ENCODE measurements at places on chromosomes 6 and 20.

- no peak for DNase-seq
Measured at GRCh38 chr6:162864911-162865310, 137.1 kb downstream of the PACRG start.

- DNase-seq = no peak
Measured at GRCh38 chr6:157768304-157768703, 54.7 kb upstream of the SNX9 start.

DNA sequence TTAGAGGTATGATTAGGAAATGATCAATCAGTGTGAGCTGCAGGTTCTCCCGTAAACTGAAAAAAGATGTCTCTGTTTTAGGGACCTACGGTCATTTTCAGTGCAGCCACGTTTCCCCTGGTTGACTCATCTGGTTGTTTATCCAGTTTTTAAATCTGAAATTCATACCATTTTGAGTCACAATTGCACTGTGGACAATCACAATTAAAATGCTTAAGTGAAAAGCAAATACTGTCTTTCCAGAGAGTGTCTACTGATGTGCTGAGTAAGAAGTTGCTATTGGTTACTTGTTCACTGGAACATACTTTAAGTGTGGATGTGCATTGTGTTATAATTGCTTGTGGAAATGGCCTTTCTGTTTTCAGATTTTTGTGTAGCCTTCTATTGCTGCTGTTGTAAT is 305.1 kb upstream of the SASH1 start:
- no peak for DNase-seq

DNA sequence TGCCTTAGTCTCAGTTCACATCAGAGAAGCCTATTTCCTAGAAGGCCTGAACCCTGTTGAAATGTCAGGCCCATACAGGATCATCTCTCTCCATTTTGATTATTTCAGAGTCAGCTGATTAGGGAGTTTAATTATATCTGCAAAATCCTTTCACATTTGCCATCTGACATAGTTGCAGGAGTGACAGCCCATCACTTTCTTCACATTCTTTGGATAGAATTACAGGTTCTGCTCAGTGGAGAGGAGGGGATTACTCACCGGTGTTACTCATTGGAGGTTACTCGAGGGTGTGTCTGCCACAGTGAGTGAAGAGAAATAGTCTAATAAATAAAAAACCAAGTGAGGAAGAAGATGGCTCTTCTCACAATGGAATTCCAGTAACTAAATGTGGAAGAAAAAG is 216.8 kb downstream of the TMEM242 start:
- no peak for DNase-seq

DNA sequence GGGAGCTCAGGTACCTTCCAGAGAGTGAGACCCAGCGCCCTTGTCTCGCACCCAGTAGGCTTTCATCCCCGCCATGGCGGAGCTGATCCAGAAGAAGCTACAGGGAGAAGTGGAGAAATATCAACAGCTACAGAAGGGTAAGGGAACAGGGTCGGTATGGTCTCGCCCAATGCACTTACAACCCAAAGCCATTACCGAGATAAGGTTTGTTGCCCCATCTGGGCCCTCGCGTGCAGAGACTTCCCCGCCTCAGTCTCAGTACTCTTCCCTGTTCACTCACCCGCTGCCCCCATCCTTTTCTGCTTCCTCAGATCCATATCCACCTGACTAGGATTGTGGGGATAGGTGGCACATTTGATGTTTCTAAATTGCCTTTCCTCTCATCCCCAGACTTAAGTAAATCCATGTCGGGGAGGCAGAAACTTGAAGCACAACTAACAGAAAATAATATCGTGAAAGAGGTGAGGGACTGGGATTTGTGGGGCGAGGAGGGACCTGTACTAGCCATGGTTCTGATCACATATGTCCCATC is 449 bp downstream of the PFDN6 start:
- DNase-seq = no peak

- no peak for DNase-seq
Measured at GRCh38 chr6:25369433-25370177, 90.4 kb downstream of the CARMIL1 start.

GRCh38 chr6:656460-657252 is at the start of gene HUS1B:
HUS1B (minus strand) TSS chr6:657100; CDS start chr6:656944, 156 bp downstream.
- DNase-seq = no peak

DNA sequence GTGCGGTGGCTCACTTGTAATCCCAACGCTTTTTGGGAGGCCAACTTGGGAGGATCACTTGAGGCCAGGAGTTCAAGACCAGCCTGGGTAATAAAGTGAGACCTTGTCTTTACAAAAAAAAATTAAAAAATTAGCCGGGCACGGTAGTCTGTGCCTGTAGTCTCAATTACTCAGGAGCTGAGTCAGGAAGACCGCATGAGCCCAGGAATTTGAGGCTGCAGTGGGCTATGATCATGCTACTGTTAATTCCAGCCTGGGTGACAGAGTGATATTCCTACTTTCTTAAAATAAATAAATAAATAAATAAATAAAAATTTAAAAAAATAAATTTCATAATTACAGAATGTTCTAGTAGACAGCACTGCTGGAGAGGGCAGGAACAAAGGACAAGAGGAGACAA is 62.4 kb downstream of the DST start:
- DNase-seq = no peak

DNA sequence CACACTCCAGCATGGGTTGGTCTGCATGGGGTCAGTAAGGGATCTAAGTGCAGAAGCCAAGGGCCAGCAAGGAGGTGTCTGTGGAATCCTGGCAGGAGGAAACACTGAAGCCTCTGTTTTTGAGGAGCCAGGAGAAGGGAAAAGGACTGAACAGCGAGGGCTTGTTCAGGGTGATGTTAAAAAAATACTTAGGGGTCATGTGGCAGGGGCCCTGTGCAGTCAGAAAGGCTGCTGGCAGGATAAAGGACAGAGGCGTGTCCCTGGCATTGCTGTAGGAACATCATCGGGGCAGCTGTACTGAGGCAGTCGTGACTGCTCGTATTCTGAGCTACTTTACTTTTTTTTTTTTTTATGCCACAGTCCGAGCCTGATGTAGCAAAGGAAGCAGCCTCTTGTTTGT is 127.1 kb upstream of the ZFP64 start:
- no peak for DNase-seq

DNA sequence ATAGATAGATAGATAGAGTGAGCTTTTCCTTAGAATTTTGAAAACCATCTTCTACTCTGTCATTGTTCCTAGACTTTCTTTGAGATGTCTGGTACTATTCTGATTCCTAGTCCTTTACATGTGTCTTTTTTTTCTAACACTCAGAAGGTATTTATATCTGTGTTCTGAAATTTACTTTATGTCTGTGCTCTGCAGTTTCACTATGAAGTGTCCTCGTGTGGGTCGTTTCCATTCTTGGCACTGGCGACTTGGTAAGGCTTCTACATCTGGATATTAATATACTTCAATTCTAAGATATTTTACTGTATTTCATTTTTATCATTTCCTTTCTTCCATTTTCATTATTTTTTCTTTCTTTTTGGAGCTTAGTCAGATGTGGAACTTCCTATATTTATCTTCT is 87.0 kb downstream of the FHL5 start:
- DNase-seq = no peak

GRCh38 chr6:148240861-148241477 is 101.7 kb upstream of the SASH1 start:
- DNase-seq = no peak

GRCh38 chr6:27076116-27076515 is 171.4 kb upstream of the PRSS16 start:
- no peak for DNase-seq

DNA sequence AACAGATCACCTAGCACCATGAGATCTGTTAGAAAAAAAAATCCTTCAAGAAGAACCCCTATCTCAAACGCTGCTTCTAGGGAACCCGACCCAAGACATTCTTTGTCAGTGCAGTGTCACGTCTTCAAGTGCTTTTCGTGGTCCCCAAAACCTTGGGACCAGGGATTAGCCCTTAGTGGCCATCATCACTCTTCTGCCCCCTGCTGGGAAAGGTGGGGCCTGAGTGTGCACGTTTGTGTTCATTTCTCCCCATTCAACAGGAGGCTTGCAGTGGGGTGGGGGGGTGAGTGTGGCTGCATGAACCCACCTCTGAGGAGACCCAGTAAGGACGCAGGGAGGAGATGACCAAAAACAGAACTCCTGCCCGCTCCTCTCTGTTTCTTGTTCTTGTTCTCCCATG is 218.2 kb upstream of the RNF24 start:
- DNase-seq = no peak

GRCh38 chr6:82955841-82956240 is 109.8 kb downstream of the UBE3D start:
- DNase-seq = no peak

Data from iPS DF 6.9 (cell line).